ENCODE measurements at places on chromosomes 2 and 18. TPM values are rescaled to one million over a fixed set of nuclear protein-coding genes. Genes with fewer than 3 reads are reported as not detected.

PDCL3 gene
- total RNA-seq = 24.7 TPM

CCNT2 gene
- 49.9 TPM for total RNA-seq

GREB1L gene
- total RNA-seq = 6.0 TPM

MC2R gene
- total RNA-seq = not detected

UGP2 gene
- 188 TPM for total RNA-seq

GALNT5 gene
- total RNA-seq = 3.2 TPM

MYO7B gene
- 2.0 TPM for total RNA-seq

TLX2 gene
- total RNA-seq = not detected

FSHR gene
- not detected for total RNA-seq

GULP1 gene
- total RNA-seq = 68.8 TPM

C2orf42 gene
- 12.4 TPM for total RNA-seq

POMC gene
- 1.2 TPM for total RNA-seq

CGREF1 gene
- total RNA-seq = 8.6 TPM

ELOA2 gene
- not detected for total RNA-seq

TSGA10 gene
- total RNA-seq = 4.3 TPM

CD8B2 gene
- 0.09 TPM for total RNA-seq

MYOM1 gene
- total RNA-seq = 26.3 TPM

INO80C gene
- total RNA-seq = 18.6 TPM

GALM gene
- 8.6 TPM for total RNA-seq

IL1B gene
- 9.3 TPM for total RNA-seq

PRKAG3 gene
- total RNA-seq = 1.0 TPM

RFX8 gene
- total RNA-seq = 1.0 TPM

FKBP1B gene
- 5.9 TPM for total RNA-seq

LRATD1 gene
- 2.0 TPM for total RNA-seq

IER3IP1 gene
- total RNA-seq = 10.6 TPM

LOXL3 gene
- total RNA-seq = 18.9 TPM

CNGA3 gene
- total RNA-seq = not detected

POTEC gene
- total RNA-seq = not detected

SPDYA gene
- 2.8 TPM for total RNA-seq

RAX gene
- total RNA-seq = not detected

CYP20A1 gene
- total RNA-seq = 24.8 TPM

COL4A4 gene
- 15.8 TPM for total RNA-seq

PSD4 gene
- 17.8 TPM for total RNA-seq

C2orf15 gene
- total RNA-seq = not detected

DTYMK gene
- 8.4 TPM for total RNA-seq

PROKR1 gene
- not detected for total RNA-seq

ADAM23 gene
- 11.1 TPM for total RNA-seq

IL37 gene
- not detected for total RNA-seq

RNF181 gene
- total RNA-seq = 98.5 TPM
